ENCODE measurements at places on chromosomes 4 and X. TPM values are rescaled to one million over a fixed set of nuclear protein-coding genes. Genes with fewer than 3 reads are reported as not detected.

DNA sequence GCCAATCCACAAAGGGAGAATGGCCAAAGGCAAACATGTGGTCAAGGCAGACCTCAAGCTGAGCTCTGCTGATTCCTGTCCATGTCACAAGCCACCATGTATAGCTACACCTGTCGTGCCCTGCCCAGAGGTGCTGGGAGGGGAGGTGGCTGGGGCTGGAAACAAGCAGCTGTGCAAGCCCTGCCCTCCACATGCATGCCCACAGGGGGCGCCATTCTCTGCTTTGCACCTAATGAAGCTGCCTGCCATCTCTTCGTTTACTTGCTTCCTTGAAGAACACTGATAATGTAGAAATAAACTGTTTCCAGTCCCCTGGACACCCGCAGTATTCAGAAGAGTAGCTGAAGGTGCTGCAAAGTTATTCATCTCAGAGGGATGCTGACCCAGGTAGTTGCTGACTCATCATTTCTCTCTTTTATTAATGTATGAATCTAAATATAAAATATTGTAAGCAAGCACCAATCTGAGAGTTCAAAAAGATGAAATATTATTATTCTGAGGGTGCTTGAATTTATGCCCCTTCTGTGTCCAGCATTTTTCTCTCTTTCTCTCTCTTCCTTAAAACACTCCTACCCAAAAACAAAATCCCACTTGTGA lies 278.6 kb downstream of the ADGRA3 start:
- DNase-seq = peak; percentile 18

GRCh38 chr4:40995850-40996249 lies 218.5 kb downstream of the APBB2 start:
- DNase-seq = peak; percentile 88

DNA sequence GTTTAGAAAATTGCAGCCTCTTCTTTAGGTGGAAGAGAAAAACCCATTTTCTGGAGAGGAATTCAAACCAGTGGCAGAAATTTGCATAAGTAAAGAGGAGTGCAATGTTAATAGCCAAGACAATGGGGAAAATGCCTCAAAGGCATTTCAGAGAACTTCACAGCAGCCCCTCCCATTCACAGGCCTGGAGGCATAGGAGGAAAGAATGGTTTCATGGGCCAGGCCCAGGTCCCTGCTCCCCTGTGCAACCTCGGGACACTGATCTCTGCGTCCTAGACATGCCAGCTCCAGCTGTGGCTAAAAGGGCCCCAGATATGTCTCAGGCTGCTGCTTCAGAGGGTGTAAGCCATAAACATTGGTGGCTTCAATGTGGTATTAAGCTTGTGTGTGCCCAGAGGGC lies 161.8 kb upstream of the CENPE start:
- no peak for DNase-seq

- DNase-seq = peak; percentile 19
Observed at GRCh38 chr4:1336088-1336491, 10.9 kb upstream of the UVSSA start.

DNA sequence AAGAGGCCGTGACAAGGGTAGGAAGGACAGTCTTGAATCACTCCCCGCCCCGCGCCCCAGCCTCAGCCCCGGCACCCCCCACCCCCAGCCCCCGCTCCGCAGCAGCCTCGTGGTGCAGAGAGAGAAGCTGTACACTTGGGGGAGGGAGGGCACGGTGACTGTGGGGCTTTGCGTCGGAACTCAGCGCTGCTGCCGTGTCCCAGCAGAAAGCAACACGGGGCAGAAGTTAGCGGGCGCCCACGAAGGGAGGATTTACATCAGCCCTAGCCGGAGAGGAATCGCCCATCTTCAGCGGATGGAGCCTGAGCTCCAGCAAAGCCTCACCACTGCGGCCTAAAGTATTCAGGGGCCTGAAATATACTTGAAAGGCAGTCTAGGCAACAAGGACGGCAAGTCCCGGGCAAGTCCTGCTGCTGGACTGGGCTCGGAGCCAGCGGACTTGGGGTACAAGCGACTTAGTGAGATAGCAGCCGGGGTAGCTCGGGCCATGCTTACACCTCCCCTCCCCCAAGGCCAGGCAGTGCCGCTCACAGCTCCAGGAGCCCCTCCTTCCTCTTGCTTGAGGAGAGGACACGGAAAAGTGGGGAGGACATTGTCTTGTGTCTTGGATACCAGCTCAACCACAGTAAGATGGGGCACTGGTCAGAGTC lies 18.5 kb upstream of the OPN1LW start:
- DNase-seq = no peak

DNA sequence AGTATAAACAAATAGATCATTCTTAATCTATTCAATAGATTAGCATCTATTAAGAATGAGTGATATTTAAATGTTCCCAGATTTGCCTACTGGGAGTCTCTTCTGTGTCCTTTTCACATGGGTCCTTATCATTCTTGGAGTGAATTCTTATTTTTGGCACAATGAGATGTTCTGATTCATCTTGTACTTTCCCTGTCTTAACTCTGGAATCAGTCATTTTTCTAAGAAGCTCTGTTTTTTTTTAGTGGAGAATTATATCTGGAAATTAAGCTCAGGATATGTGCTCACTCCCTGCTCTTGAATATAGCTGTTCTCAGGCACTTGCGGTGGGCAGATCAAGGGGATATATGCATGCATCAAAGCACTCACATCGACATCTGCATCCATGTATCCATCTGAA lies 625.3 kb upstream of the HS3ST1 start:
- no peak for DNase-seq

IQCM gene
- not detected for total RNA-seq

DNA sequence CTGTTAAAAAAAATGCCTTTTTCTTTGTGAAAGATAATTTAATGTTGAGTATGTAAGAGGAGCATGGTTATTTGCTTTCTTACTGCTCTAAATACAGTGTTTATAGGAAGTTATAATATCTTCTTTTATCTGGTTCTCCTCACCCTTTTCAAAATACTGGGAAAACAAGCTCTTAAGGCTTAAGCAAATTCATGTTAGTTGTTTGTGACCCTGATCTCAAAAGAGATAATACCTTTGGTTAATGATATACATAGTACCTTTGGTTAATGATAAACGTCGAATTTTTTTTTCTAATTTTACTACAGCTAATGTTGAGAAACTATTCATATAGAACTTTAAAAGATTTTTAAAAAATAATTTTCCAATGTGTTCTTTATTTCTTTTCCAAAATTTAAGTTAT lies 180.1 kb downstream of the RAPGEF2 start:
- no peak for DNase-seq

CENPVL2 gene
- total RNA-seq = not detected

DNA sequence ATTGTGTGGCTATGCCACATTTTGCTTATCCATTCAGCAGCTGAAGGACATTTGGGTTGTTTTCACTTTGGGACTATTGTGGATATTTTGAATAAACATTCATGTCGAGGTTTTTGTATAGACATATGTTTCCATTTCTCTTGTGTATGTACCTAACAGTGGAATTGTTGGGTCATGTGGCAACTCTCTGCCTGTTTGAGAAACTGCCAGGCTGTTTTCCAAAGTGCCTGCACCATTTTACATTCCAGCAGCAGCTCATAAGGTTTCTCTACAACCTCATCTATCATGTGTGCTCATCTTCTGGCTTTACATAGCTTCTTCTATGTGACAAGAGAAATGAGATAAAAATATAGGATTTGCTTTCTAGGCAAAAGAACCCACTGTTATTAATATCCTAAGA lies 29.5 kb upstream of the TSPAN5 start:
- DNase-seq = peak; percentile 24

DNA sequence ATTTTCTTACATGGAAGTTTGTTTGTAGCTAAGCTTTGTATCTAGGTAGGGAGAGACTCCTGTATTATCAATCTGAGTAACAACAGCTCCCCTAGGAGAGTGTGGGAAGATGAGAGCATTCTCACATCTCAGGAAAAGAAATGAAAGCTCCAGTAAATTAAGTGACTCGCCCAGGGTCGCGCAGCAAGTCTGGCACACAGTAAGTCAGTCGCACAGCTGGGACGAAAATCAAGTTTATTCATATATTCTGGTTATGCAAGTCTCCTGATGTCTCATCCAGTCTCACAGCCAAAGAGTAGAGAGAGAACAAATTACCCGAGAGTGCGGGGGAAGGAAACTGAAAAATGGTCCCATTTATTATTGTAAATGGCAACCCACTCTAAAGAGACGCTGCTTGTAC lies 216.1 kb downstream of the STK32B start:
- DNase-seq = no peak

EMCN gene
- total RNA-seq = not detected

TGIF2LX gene
- total RNA-seq = not detected

GRCh38 chr4:15374656-15375055 lies 53.2 kb upstream of the C1QTNF7 start:
- no peak for DNase-seq

FAT4 gene
- 12.1 TPM for total RNA-seq

DNA sequence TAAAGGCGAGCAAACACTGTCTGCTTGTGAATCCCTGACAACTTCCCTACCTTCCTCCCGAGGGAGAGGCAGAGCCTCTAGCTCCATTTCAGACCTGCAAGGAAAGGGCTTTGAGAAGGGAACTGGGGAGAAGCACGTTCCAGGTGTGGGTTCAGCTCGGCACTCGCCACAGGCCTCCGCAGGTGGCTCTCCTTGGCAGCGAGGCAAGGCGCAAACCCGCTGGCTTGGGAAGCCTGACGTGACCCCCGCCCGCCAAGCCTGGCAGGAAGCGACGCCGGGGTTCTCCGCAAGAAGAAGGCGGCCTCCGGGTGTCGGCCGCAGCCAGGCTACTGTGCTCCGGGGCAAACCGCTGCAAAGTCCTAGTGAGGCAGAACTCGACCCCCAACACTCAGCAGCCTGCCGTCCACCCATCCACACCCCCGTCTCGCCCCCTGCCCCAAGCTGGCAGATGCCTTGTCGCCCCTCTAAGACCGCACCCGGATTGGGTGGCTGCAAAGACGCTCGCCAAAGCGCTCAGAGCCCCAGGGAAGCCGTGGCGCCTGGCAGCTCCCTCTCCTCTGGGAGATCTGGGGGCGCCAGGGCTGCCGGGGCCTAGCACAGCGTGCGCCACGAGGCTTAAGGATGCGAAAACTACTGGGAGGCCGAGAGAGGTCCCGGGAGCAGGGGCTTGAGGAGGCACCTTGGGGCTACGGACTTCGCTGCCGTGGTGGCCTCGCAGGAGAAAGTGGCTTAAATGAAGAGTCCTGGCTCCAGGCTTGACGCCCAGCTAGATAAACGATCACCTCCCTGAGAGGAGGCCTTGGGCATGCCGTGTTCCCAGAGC lies 21.8 kb downstream of the NKX3-2 start:
- DNase-seq = no peak

LDOC1 gene
- 9.0 TPM for total RNA-seq

DNA sequence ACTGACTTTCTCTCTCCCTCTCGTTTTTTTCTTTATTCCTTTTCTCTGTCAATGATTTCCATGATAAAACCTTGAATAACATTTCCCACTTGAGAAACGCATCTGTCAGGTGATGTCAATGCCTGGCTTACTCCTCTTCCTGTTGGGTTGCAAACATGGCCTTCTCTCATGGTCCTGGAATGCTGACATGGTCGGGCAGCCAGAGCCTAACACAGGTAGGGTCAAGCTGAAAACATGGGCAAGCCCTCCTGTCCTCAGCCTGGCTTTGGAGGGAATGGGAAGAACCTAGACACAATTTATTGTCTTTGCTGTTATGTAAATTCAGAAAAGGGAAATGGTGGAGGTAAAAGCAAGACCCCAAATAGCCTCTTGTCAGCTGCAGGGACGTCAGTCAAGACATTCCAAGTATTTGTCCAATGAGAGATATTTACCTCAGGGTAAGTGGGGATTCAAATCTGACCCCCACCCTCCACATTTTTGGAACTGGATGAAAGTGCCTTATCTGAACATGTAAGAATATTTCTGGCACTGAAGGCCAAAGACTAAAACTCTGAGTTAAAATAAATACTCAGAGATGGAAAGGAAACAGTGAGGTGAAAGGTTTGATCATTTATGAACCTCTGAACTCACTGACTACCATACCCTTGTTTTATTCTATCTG lies 473.8 kb downstream of the SPRY1 start:
- no peak for DNase-seq

DNA sequence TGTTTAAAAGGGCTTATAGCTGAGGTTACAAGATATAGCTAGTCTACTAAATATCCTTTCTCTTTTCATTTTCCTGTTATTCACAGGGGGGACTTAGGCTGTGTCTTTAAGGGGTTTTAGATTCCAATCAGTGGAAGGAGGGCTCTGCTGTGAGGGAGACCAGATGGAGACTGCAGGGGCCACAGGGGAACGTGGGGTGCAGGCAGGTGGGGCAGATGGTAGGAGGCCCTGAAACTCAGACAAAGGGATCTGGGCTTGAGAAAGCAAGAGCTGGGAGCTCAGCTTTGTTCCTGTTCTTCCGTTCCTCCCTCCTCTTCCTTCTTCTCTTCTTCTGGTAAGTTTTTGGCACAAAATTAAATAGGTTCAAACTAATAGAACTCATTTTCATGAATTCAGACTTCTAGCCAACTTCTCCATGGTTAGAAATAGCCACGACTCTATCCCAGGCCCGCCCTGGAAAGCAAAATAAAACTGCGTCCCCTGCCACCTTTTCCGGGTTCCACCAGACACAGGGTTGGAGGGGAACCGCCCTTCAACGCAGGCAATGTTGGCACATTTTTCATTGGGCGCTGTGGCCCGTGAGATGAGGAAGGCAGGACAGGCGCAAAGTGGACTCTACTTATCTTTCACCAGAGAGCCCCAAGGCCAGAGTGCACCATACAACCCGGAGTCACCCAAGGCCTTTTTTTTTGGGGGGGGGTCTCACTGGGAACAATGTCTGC lies 3.5 kb upstream of the TMSB4X start:
- no peak for DNase-seq

DNA sequence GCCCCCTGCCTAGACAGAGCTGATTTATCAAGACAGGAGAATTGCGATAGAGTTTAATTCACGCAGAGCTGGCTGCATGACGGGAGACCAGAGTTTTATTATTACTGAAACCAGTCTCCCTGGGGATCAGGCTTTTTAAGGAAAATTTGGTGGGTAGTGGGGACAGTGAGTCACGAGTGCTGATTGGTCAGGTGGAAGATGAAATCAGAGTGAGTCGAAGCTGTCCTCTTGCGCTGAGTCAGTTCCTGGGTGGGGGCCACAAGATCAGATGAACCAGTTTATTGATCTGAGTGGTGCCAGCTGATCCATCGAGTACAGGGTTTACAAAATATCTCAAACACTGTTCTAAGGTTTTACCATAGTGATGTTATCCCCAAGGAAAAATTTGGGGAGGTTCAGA lies 36.6 kb downstream of the MYOZ2 start:
- DNase-seq = peak; percentile 26

DNA sequence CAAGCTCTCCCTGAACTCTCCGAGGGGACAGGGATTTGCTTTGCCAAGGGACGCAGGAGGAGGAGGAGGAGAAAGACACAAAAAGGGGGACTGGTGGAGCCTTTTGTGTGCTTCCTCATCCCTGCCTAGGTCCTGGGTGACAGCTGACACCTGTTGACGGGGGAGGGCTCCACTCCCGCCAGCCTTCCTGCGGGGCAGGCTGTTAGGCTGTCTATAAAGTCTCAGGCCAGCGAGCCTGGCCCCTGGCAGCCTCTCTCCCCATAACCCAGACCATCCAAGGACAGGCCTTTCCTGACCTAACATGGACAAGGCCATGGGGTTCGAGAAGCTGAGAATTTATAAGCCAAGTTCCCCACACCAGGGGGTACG lies 832 bp upstream of the EVC2 start:
- DNase-seq = peak; percentile 73

Data from LHCN-M2 (cell line).